ENCODE measurements at places on chromosomes 7 and 10. TPM values are rescaled to one million over a fixed set of nuclear protein-coding genes. Genes with fewer than 3 reads are reported as not detected.

The H2BK1 gene
- not detected for total RNA-seq

GRCh38 chr7:33251301-33251700, 121.9 kb downstream of the BBS9 start:
- no peak for DNase-seq

The FGL2 gene
- total RNA-seq = 1.4 TPM

DNA sequence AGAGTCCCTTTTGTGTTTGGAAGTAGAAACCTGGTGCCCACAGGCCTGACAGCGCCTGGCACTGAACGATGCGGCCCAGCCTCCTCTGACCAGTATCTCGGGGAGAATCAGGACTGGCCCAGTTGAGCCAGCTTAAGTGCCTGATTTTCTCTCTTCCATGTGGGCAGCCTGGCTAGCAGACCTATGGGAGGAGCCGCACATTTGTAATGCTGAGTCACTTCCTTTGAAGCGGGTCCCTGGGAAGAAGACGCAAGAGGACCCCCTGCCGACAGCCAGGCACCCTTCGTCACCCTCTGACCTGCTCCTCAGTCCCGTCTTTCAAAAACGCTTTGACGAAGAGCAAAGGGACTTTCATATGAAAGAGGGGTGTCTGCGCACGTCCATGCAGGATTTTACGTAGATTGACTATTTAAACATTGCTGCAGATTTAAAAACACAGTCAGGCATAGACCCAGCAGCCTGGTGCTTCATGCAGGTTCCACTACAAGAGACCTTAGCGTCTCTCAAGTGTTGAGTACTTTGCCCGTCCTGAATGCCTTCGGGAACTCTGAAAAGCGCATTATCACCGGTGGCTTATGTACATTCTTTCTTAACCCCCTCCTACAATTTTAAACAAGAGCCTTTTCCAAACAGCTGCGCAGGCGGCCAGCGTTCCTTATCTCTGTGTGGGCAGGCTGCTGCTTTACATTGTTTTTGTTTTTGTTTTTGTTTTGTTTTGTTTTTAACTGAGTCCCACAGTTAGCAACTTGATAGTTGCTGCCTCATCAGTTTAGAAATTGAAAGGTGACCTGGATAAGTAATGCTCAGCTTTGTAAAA, 36.5 kb upstream of the AP5Z1 start:
- DNase-seq = no peak

The TMEM26 gene
- total RNA-seq = 0.09 TPM

The HTR5A gene
- total RNA-seq = not detected

The PPP1R9A gene
- 1.9 TPM for total RNA-seq

- DNase-seq = no peak
Observed at GRCh38 chr10:123471811-123472210, 194.3 kb upstream of the GPR26 start.

- DNase-seq = no peak
Observed at GRCh38 chr7:19107356-19108146, 9.9 kb downstream of the TWIST1 start.

GRCh38 chr10:114634609-114634979, 23.5 kb downstream of the ABLIM1 start:
- no peak for DNase-seq

DNA sequence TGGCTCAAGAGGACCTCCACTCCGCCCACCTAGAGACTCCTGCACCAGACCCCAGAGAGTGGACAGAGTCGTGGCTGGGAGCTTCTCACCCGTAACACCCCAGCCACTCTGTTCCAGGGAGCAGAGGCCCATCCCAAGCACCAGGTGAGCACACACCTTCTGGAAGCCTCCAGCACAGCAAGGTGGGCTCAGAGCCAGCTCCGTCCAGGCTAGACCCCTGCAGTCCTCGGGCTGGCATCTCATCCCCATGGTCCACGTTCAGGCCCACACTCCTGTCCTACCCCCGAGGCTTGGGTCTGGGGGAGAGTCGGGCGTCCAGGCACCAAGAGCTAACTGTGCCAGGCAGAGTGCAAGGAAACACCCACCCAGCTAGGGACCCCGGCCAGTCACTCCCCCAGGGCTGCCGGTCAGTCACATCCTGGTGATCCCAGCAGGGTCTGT, 13.2 kb downstream of the PDGFA start:
- DNase-seq = no peak

- no peak for DNase-seq
Observed at GRCh38 chr10:91552274-91553095, 80.4 kb downstream of the PPP1R3C start.

GRCh38 chr10:118778727-118779126, 24.0 kb upstream of the CACUL1 start:
- no peak for DNase-seq

GRCh38 chr7:148856578-148856881, 27.6 kb downstream of the EZH2 start:
- no peak for DNase-seq

DNA sequence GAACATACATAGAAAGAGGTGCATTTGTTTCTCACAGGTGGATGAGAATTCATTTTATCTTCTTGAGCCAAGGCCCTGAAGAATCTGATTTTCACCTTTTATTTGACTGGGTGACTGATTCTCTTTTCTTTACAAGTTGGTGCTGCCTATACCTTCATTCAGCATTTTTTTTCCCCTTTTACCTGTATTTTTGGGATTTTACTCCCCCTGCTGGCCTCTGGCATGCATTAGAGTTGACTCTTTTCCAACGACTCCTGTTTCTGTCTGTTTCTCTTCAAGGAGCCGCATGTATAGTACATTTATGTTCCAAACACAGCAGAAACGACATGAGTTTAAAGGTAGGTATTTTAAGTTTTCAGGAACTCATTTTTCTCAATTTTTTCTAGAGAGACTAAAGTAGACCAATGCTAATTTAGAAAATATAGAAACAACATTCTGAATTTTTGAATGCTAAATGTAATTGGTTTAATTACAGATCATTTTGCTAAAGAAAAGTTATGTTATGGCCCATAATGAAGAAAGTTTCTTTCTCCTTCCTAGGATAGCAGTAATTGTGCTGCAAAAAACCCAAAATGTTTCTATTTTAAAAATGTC, 149.8 kb upstream of the HDAC9 start:
- no peak for DNase-seq

- DNase-seq = no peak
Observed at GRCh38 chr10:3805791-3806461, 20.9 kb upstream of the KLF6 start.

The DOCK4 gene
- 30.9 TPM for total RNA-seq

The GDF2 gene
- total RNA-seq = not detected

- DNase-seq = no peak
Observed at GRCh38 chr7:53431901-53432300, 396.5 kb downstream of the POM121L12 start.

The STMP1 gene
- total RNA-seq = 22.9 TPM

DNA sequence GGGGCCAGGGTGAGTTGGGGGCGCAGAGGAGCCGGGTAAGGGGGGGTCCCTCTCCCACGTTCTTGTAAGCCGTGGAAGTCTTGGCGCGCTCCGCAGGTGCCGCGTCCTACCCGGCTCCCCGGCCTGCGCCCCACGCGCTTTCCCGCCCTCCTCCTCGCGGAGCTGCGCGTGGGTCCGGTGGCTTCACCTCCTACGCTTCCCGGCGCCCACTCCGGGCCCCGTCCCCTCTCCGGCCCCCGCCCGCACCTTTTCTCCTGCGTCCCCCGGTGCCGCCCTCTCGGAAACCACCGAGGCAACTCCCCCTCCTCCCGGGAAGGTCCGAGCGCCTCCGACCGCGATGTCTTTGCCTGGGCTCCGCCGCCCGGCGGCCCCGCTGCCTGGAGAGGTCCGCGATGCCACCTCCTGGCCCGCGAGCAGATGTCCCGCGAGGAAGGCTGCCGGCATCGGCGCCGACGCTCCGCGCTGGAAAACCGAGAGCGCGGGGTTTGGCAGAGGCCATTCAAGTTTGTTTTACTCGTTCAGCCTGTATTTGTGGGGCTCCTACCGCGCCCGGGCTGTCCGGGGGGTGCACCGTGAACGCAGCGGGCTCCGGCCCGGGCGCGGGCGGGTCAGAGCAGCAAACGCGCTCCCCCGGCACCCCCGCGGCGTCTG, 2.4 kb upstream of the NKX6-2 start:
- DNase-seq = no peak

DNA sequence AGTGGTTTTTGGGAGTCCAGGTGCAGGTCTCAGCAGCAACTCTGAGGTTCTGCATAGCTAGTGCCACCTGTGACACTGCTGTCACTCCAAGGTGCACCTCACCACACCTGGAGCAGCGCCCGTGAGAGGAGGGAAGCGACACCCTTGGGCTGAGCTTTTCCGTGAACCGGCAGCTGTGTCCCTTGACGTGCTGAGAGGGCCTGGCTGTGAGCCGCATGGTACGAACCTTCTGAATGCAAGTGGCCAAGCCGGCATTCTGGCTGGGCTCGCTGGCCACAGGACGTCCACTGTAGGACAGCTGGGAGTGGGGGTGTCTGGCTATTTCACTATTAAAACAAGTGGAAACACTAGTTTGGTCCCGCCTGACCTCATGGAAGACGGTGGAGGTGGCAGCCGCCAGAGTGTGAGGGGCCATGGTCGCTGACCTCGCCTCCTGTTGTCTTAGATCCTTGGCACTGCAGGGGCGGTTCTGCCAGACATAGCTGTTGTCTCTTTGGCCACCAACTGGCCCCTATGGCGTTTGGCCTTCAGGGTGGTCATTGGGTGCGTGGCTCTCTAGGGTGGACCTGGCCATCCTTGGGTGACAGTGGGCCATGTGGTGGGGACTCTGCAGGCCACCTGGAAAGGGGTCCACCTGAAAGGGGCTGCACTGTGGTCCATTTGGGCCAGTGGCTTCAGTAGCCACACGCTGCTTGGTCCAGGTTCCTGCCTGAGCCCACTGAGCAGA, 12.9 kb downstream of the INPP5A start:
- DNase-seq = no peak

The HOXA11 gene
- not detected for total RNA-seq

The SAP25 gene
- total RNA-seq = 0.38 TPM

The CHN2 gene
- 0.75 TPM for total RNA-seq

The IFIT1B gene
- not detected for total RNA-seq

DNA sequence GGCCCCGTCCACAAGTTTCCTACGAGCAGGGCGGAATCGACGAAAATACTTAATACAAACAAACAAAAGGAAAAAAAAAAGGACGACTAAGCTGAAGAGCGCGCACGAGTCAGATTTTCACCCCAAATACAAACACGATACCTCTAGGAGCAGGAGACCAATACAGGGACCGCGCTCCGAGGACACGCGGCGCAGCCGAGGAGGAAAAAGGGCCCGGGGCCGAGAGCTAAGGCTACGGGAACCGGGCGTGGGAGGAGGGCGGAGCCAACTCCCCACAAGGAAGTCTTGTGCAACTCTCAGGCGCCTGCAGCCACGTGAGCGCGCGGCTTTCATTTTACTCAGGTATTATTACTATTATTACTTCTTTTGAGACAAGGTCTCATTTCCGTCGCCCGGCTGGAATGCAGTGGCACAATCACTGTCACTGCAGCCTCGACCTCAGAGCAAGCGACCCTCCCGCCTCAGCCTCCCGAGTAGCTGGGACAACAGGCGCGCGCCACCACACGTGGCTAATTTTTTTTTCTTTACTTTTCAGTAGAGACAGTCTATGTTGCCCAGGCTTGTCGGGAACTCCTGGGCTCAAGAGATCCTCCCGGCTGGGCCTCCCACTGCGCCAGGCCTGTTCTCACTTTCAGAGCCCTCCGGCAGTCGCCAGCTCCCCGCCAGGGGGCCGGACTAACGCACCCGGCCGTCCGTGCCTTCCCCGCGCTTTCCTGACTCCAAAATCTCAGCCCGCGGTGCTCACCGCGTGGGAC, 1.2 kb downstream of the HNRNPF start:
- peak; percentile 58 for DNase-seq

GRCh38 chr7:81594767-81595166, 175.1 kb downstream of the HGF start:
- no peak for DNase-seq

- no peak for DNase-seq
Observed at GRCh38 chr7:50632561-50633413, 67.6 kb upstream of the DDC start.

DNA sequence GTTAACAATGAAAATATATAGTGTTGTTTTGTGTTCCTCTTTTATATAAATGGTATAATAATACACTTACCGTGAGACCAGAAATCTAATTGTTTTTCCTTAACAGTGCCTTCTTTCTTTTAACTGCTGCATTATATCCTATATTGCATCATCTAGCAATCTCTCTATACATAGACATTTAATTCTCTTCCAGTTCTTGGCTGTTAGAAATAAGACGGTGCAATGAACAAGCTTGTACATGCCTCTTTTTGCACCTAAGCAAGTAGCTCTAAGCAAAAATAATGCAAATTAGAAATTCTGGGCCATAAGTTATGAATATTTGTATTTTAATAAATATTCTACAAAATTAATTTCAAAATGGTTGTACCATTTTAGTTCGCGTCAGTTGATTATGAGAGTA, 55.9 kb upstream of the AHR start:
- no peak for DNase-seq

- no peak for DNase-seq
Observed at GRCh38 chr10:5956146-5956936, 21.0 kb downstream of the IL15RA start.

The ADCK2 gene
- total RNA-seq = 20.1 TPM

DNA sequence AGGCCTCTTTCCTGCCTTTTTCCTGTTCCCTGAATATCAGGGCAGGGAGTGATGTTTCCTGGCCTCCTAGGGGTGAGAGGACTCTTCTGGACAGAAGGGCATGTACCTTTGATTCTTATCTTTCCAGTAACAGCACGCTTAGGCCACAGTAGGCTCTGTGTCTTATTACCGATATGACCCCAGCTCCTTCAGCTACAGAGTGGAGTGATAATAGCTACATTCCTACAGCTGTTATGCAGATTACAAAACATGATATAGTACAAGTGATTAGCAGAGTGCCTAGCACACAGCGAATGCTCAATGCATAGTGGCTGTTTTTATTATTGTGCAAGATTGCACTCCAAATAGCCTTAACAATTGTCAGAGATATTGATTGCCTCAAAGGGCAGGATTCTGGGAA, 574.2 kb downstream of the CCSER2 start:
- no peak for DNase-seq

The ACSL5 gene
- 10.7 TPM for total RNA-seq

DNA sequence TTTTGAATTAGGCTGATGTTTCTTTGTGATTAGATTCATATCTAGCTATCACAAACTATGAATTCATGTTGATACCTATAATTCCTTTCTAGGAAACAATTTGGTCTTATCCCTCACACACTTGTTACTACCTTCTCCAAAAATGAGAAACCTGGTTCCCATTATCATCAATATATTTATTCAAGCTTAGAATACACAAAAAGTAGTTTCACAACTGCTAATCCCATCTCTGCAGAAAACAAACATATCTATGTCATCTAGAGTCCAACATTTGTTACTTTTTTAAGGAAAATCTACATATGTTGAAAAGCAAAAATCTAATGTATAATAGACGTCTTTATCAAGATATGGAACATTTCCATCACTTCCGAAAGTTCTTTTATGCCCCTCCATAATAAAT, 110.4 kb downstream of the MICU1 start:
- DNase-seq = no peak

All from esophagus squamous epithelium (tissue), 5 donors.